Activated CD4-positive, alpha-beta T cell treated with anti-CD3 and anti-CD28 coated beads for 36 hours (primary cell): ENCODE measurements at places on chromosomes 3 and 15.

- peaks cover 3% of the 10 kb centered on the region for H3K4me1 ChIP-seq
- no peak for DNase-seq
- H3K27me3 ChIP-seq = no peaks in the 10 kb centered on the region
- H3K4me3 ChIP-seq = no peak overlapping the region
These were observed 36.5 kb downstream of the PPM1L start for GRCh38 chr3:160792540-160792939.

DNA sequence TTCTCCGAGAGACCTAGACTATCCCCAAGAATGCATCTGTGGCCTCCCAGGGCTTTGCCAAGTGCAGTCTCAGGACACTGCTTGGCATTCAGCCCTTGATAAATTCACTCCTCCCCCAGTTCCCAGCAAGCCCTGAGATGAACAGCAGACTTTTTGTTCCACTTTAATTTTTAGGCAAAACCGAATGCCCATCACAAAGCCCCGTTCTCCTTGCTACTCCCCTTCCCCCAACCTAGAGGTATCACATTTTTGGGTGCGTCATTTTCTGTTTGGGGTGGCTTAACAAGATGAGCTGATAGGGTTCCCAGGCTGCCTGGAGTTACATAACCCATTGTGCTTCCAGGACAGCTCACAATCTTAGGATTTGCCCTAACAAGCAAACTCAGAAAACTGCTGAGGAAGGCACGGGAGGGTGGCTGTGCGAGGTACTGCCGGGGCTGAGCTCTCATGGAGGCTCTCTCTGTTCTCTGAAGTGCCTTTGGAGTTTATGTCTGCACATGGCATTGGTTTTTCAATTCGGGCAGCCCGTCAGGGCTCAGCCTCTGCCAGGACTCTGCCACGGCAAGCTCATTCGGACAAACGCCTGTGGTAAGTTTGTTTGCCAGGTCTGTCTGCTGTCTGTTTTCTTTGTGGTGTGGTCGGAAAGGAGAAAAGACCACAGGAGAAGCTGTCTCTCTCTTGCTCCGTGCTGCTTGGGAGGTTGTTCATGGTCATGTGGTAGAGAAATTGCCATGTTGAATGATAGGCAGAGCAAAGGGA, at the start of gene TRAK1:
TSS of gene TRAK1 (plus strand) at position 385 of the 759 bp plus-strand sequence. CDS start at position 498, 113 bp downstream.
- peaks cover 44% of the 10 kb centered on the region for H3K4me1 ChIP-seq
- no peaks in the 10 kb centered on the region for H3K27me3 ChIP-seq
- DNase-seq = no peak
- no peak within 1 kb of the TSS for H3K27ac ChIP-seq

GRCh38 chr15:38226608-38227266, 25.9 kb upstream of the SPRED1 start:
- no peaks in the 10 kb centered on the region for H3K4me1 ChIP-seq
- no peak overlapping the region for H3K4me3 ChIP-seq
- H3K36me3 ChIP-seq = no peaks in the 10 kb centered on the region
- DNase-seq = no peak
- no peaks in the 10 kb centered on the region for H3K27me3 ChIP-seq
- H3K27ac ChIP-seq = no peak overlapping the region

- no peaks in the 10 kb centered on the region for H3K4me1 ChIP-seq
- no peaks in the 10 kb centered on the region for H3K36me3 ChIP-seq
- DNase-seq = no peak
- no peak overlapping the region for H3K4me3 ChIP-seq
- no peak overlapping the region for H3K27ac ChIP-seq
These were observed 20.0 kb upstream of the CRABP1 start for GRCh38 chr15:78320183-78320582.

GRCh38 chr3:105798381-105798934, 70.4 kb downstream of the CBLB start:
- H3K4me3 ChIP-seq = no peak overlapping the region
- H3K27ac ChIP-seq = no peak overlapping the region
- peaks cover 57% of the 10 kb centered on the region for H3K36me3 ChIP-seq
- peaks cover 74% of the 10 kb centered on the region for H3K4me1 ChIP-seq

DNA sequence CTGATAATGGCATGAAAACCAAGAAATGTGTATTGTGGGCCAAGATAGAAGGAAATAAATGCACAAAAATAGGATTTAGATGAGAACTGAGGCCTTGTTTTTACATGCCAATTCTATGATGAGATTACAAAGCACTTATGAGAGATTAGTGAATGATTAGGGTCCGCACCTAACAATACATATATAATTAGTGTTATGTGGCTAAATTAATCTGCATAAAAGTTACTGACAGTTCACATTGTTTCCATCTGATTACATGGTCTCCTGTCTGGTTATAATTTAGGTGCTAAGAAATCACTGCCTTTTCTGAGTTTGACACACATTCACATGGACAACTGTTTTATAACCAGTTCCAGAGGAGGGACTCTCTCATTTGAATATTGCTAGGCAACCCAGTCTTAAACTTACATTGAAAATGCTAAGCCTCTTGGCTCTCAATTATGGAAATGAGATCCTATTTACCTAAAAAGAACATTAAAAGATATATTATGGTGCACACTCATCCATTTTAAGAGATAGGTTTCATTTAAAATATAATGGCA, 117.0 kb upstream of the ARL6 start:
- DNase-seq = no peak
- no peaks in the 10 kb centered on the region for H3K36me3 ChIP-seq
- no peak overlapping the region for H3K4me3 ChIP-seq
- H3K4me1 ChIP-seq = no peaks in the 10 kb centered on the region
- H3K27me3 ChIP-seq = peaks cover 4% of the 10 kb centered on the region

GRCh38 chr3:101807888-101808287, 28.9 kb downstream of the NXPE3 start:
- H3K4me3 ChIP-seq = no peak overlapping the region
- no peaks in the 10 kb centered on the region for H3K27me3 ChIP-seq
- peak; percentile 28 for DNase-seq
- no peak overlapping the region for H3K27ac ChIP-seq

GRCh38 chr15:34793901-34794300, 1.4 kb downstream of the ACTC1 start:
- no peak overlapping the region for H3K4me3 ChIP-seq
- DNase-seq = no peak
- H3K4me1 ChIP-seq = no peaks in the 10 kb centered on the region
- H3K36me3 ChIP-seq = no peaks in the 10 kb centered on the region

DNA sequence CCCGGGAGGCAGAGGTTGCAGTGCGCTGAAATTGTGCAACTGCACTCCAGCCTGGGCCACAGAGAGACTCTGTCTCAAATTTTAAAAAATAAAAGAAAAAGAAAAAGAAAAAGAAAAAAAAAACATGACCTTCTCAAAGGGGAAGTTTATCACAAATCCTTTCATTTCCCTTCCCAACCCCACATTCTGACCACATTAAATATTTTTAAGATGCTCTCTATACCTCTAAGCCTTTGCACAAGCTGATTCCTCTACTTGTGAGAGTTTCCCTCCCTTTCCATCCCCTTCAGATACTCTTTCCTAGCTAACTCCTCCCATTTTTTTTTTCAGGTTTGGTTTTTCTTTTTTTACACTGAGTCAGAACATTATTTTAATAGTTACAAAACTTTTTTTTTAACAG, 4.0 kb downstream of the HIGD1A start:
- no peak overlapping the region for H3K4me3 ChIP-seq
- no peak overlapping the region for H3K27ac ChIP-seq
- peaks cover 13% of the 10 kb centered on the region for H3K36me3 ChIP-seq
- H3K27me3 ChIP-seq = no peaks in the 10 kb centered on the region

DNA sequence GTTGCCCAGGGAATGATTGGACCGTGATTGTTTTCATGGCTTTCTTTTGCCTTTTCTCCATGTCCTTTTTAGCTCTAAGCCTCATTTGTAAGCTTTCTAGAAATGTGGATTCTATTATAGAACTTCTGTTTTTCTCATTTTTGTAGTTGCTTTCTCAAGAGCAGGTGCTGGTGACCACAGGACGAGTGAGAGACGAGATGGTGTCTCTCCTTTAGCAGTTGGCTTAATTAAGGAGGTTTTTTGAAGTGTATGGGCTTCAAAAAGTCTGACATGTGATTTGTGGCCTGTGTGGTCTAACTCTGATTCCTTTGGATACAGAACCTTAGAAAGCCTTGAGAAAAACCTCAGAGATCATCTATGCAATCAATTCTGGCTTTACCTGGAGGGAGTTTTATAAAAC, 292.8 kb downstream of the LPP start:
- peaks cover 6% of the 10 kb centered on the region for H3K4me1 ChIP-seq
- H3K27me3 ChIP-seq = no peaks in the 10 kb centered on the region

DNA sequence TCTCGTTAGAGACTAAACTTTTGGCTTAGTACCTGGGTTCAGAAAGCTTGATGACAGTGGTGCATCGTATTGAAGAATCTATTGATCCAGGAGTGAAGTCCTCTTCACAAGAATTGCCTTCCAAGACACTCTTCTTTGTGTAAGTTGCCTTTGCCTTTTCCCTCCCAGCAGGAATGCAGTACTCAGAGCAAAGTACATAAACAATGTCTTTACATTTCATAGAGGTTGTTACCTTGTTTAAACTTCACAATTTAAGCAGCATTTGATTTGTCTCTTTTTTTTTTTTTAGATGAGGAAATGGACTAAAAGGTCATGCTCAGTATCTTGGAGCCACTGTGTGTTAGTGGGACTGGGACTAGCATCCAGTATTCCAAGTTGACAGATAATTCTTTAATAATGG, 9.9 kb downstream of the RAB7A start:
- H3K36me3 ChIP-seq = peaks cover 44% of the 10 kb centered on the region
- no peak for DNase-seq
- peaks cover 69% of the 10 kb centered on the region for H3K4me1 ChIP-seq
- H3K27ac ChIP-seq = no peak overlapping the region

DNA sequence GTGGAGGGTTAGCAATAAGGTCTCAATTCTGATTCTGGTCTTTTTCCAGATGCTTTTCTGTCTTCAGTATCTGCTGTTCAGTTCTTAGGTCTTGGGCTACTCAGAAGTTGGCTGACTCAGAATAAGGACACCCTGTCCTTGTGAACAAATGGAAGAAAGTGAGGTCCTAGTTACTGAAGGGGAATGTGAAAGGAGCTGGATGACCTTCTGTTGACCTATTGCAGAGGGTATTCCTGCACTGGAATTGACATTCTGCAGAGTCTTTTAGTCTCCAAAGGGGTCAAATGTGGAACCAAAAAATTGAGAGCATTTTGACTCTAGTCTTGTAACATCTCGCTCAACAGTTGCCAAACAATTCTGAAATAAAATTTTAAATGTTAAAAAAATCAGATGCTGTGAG, 63.0 kb downstream of the CCR1 start:
- no peak overlapping the region for H3K4me3 ChIP-seq
- H3K27me3 ChIP-seq = no peaks in the 10 kb centered on the region
- DNase-seq = no peak
- no peaks in the 10 kb centered on the region for H3K36me3 ChIP-seq

GRCh38 chr3:168087539-168087938, 8.2 kb downstream of the GOLIM4 start:
- no peaks in the 10 kb centered on the region for H3K36me3 ChIP-seq
- H3K4me1 ChIP-seq = peaks cover 12% of the 10 kb centered on the region
- H3K27me3 ChIP-seq = peaks cover 20% of the 10 kb centered on the region
- H3K4me3 ChIP-seq = no peak overlapping the region
- H3K27ac ChIP-seq = no peak overlapping the region

DNA sequence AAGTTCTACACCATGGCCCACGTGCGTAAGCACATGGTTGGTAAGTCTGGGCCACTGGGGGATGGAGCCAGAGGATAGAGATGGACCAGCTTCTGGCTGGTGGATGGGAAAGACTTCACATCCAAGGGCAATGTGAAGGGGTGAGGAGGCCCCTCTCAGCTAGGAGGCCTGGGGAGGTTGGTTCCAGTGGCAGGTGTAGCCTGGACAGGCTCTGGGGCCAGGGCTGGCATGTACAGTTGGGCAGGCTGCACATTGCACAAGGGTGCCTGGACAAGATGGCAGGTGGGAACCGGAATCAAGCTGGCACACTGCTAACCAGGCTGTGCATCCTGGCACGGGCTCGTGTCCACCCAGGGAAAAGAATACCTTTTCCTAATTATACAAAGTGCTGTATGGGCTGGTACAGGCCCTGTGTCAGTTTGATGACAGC, 8.1 kb downstream of the ZBTB47 start:
- H3K36me3 ChIP-seq = no peaks in the 10 kb centered on the region
- no peak for DNase-seq
- no peaks in the 10 kb centered on the region for H3K27me3 ChIP-seq

GRCh38 chr15:80527961-80528360, 123.8 kb downstream of the ARNT2 start:
- H3K4me3 ChIP-seq = no peak overlapping the region
- H3K27me3 ChIP-seq = peaks cover 14% of the 10 kb centered on the region
- no peaks in the 10 kb centered on the region for H3K36me3 ChIP-seq

DNA sequence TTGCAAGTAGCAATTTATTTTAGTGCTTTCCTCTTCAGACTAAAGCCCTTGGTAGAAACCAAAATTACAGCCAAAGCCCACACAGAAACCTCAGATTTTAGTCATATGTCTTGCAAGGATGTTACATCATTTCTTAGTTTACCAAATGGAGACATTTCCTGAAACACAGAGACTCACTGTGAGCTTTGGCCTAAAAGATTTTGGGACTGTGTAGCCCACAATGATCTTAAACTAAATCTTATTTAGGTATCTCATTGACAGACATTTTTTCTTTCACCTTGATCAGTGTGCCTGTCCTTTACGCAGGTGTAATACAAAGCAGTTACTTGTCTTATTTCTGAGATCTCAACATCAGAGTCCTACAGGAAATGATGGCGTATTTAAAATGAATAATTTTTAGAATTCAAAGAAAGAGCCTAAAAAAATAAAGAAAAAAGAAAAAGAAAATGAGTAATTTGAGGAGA, 27.8 kb upstream of the AP4E1 start:
- H3K36me3 ChIP-seq = no peaks in the 10 kb centered on the region
- peak; percentile 16 for DNase-seq
- peak overlapping the region; percentile 92 for H3K27ac ChIP-seq
- peak overlapping the region; percentile 43 for H3K4me3 ChIP-seq
- H3K27me3 ChIP-seq = peaks cover 3% of the 10 kb centered on the region
- H3K4me1 ChIP-seq = peaks cover 75% of the 10 kb centered on the region

GRCh38 chr3:31713816-31714215, 181.1 kb downstream of the STT3B start:
- no peak for DNase-seq
- no peaks in the 10 kb centered on the region for H3K36me3 ChIP-seq
- no peak overlapping the region for H3K4me3 ChIP-seq

DNA sequence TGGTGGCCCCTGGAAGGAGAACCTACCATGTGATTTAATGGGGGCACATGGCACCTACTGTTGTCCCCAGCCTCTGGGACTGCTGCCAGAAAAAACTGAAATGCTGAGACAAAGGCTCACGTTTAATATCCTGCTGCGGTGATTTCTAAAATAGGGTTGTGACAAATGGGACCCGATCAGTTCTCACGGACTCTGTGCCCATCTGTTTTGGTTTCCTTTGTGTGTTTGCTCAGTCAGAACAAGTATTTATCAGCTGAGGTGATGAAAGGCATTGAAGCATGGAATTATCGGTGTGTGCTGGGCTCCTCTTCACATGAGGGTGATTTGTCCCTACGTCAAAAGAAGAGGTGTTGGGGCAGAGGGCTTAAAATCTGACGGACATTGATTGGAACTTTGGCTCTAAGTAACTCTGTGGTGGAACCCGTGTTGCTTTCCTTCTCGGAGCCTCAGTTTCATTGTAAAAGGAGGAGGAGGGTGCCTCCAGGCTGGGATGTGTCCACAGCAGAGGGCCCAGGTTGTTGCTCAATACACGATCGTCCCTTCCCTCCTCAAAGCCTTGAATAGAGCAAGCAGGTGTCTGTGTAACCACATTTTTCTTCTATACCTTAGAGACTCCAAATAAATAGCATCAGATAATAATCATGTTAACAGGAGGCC, 283.3 kb upstream of the RGMA start:
- H3K27me3 ChIP-seq = peaks cover 2% of the 10 kb centered on the region
- no peak overlapping the region for H3K4me3 ChIP-seq
- H3K27ac ChIP-seq = no peak overlapping the region
- H3K4me1 ChIP-seq = no peaks in the 10 kb centered on the region
- DNase-seq = no peak

- no peaks in the 10 kb centered on the region for H3K27me3 ChIP-seq
- H3K36me3 ChIP-seq = peaks cover 30% of the 10 kb centered on the region
These were observed 27.7 kb downstream of the HLTF start for GRCh38 chr3:149058602-149059001.
